Uterus (tissue), 4 donors: ENCODE measurements at places on chromosomes 6 and 20. TPM values are rescaled to one million over a fixed set of nuclear protein-coding genes. Genes with fewer than 3 reads are reported as not detected.

Gene LPA
- total RNA-seq: not detected

GRCh38 chr6:32974541-32975308, 6.3 kb downstream of the BRD2 start:
- DNase-seq: no peak

DNA sequence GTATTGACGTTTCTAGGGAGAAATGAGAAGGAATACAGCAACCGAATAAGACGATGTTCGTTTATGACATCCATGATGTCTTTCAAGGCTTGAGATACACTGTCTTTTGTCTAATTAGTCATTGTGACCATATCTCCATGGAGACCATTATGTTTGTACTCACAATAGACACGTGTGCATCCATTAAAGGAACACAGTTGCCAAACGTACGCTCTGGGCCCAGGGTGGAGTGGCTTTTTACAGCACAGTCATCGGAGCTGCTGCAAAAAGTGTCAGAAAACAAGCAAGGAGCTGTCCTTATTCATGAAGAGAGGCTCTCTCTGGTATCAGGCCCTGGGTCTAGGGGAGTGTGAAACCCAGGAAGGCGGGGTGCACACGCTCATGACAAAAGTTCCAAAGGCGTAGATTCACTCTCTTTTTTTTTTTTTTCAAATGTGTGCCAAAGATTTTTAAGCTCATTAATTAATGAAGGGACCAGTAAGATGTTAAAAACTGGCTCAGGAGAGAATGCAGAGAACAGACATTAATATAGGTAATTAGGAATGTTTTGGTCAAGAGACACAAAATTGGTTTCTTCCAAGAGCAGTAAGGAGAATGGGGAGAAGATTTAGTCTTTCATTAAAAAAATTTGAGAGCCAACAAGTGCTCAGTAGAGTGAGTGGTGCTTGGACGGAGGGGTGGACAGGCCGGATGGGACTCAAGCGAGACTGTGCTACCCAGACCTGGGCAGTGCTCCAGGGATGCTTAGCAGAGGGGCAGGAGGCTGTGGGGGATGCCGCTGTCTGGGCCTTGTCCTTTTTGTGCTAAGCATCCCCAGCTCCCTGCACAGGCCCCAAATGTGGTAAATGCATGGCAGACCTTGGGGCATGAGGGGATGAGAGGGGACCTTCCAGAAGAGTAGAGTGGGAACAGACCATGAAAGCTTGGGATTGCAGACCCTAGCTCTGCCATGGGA, 34.9 kb upstream of the GTSF1L start:
- no peak for DNase-seq

DNA sequence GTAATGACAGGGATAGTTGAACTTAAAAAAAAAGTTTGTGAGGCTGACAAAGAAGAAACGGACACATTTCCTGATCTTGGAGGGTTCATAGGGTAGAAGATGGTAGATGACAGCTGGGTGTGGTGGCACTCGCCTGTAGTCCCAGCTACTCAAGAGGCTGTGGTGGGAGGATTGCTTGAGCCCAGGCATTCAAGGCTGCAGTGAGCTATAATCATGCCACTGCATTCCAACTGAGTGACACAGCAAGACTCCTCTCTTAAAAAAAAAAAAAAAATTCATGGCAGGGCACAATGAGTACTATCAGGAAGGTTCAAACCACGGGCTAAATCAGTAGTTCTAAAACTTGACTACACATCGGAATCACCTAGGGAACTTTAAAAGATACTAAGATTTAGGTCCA, 2.0 kb upstream of the MICA start:
- peak; percentile 72 for DNase-seq

Gene ADGRF1
- total RNA-seq: not detected

DNA sequence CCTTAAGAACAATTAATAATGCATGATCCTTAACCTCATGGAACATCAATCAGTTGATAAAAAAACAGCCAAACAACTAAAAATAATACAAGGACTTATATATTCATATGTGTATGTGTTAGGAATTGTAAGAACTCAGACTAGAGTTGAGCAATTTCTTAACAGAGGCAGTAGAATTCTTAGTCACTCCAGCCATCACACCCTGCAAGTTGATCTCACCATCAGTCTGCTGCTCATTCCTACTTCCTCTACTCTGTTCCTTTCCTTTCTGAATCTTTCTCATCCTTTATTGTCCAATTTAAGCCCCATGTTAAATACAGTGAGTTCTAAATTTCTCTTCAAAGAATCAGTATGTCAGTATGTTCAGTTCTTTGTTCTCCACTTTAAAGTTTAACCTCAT, 2.6 kb downstream of the ZNF165 start:
- DNase-seq: no peak

DNA sequence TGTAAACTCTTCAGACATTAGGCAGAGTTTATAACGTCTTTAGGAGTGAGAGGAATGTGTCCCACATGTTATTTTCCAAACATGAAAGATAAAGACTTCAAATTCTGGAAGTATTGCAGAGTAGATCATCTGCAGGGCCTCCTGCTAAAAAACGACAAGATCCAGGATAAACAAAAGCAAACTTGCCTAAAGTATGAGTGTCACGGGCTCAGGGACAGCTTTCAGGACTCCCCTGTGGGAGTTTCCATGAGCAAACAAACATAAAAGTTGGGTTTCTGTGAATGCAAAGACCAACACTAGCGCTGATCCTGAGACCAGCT, 76.9 kb downstream of the TXNDC5 start:
- no peak for DNase-seq

DNA sequence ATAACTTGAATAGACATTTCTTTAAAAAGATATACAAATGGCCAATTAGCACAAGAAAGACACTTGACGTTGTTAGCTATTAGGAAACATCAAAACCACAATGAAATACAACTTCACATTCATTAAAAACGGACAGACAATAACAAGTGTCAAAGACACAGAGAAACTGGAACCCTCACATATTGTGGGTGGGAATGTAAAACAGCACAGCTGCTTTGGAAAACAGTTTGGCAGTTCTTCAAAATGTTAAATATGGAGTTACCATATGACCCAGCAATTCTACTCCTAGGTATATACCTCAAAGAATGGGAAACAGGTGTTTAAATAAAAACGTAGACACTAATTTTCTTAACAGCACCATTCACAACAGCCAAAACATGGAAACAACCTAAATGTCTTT, 100.5 kb upstream of the SLC22A23 start:
- DNase-seq: no peak

DNA sequence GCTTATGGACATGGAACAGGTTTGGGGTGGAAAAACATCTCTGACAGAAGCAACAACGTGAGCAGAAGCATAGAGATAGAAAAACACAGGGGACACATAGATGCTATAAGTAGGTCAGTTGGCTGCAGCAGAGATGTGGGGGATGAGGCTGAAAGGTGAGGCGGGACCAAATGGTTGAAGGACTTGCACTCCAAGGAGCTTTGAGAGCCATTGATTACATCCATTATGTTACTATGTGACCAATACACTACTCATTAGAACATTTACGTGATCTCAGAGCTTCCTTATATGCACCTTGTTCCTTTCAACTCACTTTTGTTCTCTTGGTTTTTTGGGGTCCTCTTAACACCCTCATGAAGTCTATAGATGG, 47.9 kb upstream of the TTPAL start:
- DNase-seq: no peak

GRCh38 chr6:26130581-26131249, 43.5 kb downstream of the HFE start:
- DNase-seq: no peak

DNA sequence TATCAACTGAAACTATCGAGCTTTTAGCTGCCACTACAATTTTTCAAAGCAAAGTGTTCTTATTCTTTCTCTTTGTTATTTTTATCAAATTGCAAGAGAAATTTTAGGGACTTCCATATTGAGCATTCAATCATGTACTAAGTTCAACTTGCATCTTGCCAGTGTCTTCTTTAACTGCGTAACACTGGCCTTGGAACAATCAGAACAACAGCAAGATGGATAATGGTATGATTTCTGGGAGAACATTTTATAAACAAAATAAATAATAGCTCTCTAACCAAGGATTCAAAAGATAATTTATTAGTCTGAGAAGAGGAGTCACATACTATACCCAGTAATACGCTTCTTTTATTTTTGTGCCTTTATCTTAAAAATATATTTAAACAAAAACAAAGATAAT, 168.0 kb downstream of the ISM1 start:
- DNase-seq: no peak

Gene NKX2-2
- total RNA-seq: not detected

DNA sequence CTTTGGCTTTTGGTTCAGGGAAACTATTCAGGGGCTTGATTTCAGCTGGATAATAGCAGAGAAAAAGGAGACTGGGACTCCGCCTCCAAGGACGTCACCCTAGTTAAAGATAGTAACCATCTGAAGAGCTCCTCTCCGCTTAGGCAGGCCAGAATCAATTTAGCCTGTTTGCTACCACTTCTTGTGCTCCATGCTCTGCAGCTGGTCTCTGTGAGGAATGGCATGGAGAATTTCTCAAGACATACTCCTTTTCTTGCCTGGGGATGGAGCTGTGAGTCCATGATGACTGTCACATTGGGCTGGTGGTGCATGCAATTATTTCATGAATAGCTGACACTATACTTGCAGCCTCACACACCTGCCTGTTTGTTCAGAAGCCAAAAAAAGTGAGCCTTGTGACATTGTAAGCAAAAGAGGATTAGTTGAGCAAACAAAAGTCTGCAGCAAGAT, 61.4 kb downstream of the TXLNB start:
- no peak for DNase-seq

Gene HSPA1B
- total RNA-seq: 59.7 TPM

Gene LIN28B
- not detected for total RNA-seq

GRCh38 chr20:36367907-36368799, 62.0 kb downstream of the DLGAP4 start:
- no peak for DNase-seq

DNA sequence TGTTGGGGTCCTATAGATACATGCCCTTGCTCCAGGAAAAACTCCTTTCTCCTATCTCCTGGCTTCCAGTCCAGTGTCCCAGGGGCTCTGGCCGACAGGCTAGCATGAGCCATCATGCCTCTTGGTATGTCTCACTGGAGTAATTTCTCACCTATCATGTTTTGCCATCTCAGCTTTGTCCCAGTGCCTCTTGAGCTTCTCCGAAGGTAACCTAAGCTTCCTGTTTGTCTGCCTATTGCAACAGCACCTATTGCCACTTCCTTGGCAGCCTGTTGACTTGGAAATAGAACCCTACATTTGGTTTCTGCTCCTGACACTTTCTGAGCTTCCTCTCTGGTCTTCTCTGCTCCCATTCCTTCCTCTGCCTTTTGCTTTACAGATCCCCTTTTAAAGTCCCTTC, 197.7 kb downstream of the KCNQ5 start:
- DNase-seq: no peak

GRCh38 chr6:47832386-47833100, 50.7 kb downstream of the OPN5 start:
- no peak for DNase-seq

Gene GMPR
- total RNA-seq: 9.1 TPM

- no peak for DNase-seq
Observed at GRCh38 chr20:52035498-52035897, 156.1 kb downstream of the ZFP64 start.

DNA sequence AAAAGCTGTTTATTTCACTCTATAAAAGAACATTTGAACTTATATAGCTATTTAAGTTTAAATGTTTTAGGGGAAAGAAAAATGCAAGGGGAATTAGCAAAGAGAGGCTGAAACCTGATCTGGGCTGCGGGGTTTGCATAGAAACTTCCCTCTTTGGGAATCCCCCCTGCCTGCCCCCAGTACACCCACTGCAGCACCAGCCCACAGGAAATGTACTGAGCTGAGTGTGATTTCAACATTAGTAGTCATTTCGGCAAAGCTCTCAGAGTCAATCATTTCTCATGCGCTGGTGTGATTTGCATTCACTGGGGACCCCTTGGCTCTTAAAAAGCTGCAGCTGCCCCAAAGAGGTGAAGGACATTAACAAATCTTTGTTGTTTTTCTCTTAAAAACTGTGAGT, 859.4 kb downstream of the MAFB start:
- no peak for DNase-seq

- no peak for DNase-seq
Observed at GRCh38 chr6:51027283-51028065, 208.8 kb downstream of the TFAP2B start.

DNA sequence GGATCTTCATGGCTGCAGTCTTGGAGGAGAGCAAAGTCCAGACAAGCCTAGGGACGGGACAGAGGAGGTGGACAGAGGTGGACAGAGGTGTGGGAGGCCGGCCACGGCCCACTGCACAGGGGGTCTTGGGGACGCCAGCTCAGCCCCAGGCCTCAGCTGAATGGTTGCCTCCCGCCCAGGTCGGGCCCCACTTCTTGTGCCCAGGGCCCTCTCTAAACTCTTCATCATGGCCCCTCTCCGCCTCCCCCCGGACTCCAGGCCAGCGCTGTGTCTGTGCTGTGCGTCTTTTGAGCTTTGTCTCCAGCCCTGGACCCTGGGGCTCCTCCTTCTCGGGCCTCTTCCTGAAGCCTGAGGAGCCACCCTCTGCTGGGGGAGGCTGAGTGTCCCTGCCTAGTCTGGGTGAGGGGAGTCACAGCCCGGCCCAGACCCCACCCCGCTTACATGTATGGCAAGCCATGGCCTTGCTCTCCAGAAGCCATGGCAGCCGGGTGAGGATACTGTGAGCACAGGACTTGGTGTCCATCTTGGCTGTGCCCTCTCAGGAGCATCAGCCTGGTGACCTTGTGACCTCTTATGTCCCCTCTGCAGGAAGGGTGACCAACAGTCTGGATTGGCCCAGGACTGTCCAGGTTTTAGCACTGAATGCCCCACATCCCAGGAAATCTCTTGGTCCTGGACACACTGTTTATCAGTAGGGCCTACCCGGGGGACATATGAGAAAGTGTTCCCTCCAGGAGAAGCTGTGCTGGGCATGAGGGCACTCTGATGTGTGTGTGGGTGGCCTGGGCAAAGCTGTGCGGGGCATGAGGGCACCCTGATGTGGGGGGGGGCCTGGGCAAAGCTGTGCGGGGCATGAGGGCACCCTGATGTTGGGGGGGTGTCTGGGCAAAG, 9.4 kb upstream of the NPBWR2 start:
- DNase-seq: no peak

Gene SAPCD1
- not detected for total RNA-seq

- no peak for DNase-seq
Observed at GRCh38 chr6:135097172-135097571, 42.5 kb upstream of the HBS1L start.

GRCh38 chr6:135583256-135583761, 85.8 kb upstream of the AHI1 start:
- no peak for DNase-seq
